ENCODE measurements at places on chromosomes 2 and 18.

DNA sequence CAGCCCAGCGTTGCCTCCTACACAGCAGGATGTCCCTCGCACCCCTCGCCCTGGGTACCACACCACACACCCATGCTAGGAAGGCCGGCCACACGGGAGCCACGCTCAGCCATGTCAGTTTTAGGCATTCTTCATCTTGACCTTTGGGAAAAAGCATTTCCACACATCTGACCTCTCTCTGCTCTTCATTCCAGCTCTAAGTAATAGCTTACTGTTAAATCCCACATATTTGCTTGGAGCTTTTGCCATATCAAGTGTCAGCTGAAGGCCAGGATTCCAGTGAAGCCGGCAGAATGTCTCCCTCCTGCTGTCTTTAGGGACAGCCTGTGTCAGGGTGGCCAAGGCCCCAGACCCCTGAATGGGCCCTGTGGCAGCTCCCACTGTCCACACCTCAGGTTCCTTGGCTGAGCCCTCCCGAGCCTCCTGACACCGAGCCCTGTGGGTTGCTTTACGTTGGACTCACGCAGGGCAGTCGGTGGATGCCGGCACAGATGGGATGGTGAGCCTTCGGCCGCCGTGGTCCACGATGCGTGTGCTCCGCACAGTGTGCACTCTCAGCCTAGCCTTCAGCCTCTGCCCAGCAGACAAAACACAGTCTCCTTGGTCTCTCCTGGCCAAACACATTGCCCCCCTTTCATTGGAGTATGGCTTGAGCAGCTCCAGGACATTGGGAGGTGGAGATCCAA is 202.0 kb downstream of the SEPTIN10 start:
- no peak for DNase-seq

- DNase-seq: no peak
Observed at GRCh38 chr2:24418166-24418841, 58.0 kb upstream of the ITSN2 start.

- no peak for DNase-seq
Observed at GRCh38 chr2:240436683-240437550, 1.5 kb downstream of the GPC1 start.

DNA sequence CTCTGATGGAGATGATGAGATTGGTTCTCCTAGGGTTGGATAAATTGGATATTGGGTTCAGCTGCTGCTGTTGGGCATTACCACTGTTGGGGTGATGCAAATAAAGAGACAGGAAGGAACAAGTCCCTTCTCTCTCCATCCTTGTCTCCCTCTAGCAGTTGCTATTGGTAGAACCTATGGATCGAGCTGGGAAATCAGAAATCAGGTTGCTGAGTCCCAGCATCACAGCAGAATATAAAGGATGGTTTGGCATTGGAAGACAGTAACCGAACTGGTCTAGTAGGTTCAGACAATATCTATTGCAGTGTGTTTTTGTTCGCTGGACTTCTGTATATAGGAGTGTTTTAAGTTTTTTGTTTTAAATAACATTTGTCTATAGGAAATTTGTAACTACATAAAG is 8.1 kb downstream of the WDR43 start:
- no peak for DNase-seq

GRCh38 chr2:2587354-2587753 is 256.3 kb upstream of the MYT1L start:
- no peak for DNase-seq

DNA sequence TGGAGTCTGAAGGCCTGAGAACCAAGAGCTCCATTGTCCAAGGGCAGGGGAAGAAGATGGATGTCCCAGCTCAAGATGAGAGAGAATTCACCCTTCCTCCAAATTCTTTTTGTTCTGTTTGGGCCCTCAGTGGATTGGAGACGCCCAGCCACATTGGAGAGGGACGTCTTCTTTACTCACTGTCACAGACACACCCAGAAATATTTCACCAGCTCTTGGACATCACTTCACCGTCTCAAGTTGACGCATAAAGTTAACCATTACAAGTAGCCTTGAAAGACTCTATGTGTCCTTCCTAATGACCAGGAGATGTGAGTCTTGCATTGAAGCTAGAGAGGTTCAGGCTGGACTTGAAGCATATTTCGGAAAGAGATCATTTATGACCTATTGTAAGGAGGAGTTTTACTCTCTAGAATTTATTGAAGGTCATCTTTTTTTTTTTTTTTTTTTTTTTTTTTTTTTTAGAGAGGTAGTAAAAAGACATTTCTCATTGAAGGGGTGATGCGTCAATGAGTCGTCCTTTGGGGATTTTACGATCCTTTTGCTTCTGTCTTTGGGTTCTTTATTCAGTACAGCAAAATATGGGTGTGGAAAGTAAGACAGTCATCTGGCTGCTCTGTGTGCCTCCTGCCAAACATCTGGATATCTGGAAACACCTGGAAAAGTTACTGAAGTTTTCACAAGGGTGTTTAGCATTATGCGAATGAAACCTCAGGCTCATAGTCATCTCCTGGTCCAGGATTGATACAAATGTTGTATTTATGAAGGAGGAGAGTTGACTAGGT is 118.1 kb downstream of the PRPF40A start:
- no peak for DNase-seq

DNA sequence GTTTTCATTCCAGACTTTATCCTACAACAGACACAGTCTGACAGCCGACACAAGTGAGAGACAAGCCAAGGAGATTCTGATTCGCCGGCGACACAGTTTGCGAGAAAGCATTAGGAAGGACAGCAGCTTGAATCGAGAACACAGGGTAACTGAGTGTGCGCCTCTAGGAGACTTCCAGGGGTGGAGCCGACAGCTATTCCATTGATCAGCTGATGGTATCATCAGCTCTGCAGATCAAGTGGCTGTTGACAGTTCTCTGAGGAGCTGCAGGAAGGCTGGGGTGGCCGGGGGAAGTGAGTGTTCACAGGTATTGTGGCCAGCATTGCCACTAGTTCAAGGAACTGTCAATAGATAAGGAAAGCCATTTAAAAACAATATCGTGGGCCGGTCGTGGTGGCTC is 57.3 kb upstream of the TMEM182 start:
- no peak for DNase-seq

DNA sequence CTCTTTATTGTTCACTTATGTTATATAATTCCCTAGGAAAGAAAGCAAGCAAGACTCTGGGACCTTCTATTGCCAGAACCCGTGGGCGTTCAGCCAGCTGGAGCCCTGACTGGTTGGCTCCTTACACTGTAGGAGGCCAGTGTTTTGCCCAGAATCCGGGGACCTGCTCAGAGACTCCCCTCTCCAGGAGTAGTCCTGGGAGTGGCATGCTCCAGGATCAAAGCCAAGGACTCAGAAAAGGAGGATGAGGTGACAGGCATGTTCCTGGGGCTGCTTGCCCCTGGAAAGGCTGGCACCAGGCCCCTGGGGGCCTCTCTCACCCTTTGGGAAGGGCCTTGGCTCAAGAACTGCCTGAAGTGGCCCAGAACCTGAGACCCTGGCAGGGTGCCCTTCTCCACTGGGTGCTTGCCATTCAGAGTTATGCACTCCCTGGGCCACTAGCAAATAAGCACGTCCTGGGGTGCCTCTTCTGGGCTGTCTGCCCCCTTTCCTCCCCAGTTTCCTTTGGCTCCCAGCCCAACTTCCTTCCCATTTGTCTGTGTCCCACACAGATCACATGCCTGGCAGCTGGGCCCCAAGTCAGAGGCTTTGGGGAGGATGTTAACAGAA is 19.6 kb upstream of the KIF3C start:
- DNase-seq: no peak

GRCh38 chr18:28120828-28121515 is 56.0 kb downstream of the CDH2 start:
- DNase-seq: no peak

GRCh38 chr2:236196366-236196765 is 28.2 kb upstream of the GBX2 start:
- no peak for DNase-seq

DNA sequence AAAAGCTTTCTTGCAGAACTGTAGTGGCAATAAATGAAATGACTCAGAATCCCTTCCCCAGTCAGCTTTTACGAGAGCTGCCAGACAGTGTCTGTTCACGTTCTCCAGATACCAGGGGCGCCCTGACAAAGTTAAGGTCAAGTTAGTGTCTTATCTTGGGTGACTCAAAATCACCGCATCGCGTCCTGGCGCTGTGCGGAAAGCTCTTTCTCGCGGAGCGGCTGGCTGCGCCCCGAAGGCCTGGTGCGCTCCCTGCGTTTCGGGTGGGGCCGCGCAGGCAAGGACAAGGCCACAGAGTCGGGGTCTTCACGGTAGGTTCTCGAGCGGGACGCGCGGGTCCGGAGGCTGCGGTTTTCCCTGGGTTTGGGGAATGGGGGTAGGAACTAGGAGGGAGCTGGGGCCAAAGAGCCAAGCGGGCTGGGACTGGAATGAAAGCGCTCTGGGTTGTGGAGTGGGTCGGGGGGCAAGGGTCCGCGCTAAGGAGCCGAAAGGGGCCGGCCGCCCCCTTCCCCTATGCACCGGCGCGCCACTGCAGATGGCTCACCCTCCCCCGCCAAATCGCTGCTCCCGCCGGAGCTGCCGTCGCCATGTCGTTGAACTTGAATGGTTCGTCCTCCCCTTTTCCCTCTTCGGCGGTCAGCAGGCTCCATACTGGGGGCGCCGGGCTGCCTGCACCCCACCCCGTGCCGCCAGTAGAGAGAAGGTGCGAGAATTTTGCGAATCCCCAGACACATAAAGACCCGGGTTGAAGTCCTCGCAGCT is 2.6 kb upstream of the HOXD11 start:
- DNase-seq: no peak

- DNase-seq: no peak
Observed at GRCh38 chr2:188114014-188114413, 177.7 kb upstream of the GULP1 start.

DNA sequence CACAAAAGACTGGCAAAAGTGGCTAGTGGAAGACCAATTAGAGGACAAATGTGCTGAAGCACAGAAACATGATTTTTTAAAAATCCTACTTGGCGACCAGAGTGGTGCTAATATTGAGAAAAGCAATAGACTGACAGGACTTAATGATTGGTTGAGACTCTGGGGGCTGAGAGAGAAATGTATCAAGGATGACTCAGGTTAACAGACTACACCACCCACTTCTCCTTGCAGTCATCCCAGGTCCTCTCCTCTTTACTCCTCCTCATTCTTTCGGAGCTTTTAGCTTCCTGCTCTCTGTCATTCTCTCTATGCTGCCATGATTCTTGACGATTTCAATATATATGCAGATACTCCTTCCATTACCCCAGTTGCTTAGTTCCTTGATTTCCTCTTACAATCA is 54.6 kb upstream of the CYTIP start:
- DNase-seq: no peak

DNA sequence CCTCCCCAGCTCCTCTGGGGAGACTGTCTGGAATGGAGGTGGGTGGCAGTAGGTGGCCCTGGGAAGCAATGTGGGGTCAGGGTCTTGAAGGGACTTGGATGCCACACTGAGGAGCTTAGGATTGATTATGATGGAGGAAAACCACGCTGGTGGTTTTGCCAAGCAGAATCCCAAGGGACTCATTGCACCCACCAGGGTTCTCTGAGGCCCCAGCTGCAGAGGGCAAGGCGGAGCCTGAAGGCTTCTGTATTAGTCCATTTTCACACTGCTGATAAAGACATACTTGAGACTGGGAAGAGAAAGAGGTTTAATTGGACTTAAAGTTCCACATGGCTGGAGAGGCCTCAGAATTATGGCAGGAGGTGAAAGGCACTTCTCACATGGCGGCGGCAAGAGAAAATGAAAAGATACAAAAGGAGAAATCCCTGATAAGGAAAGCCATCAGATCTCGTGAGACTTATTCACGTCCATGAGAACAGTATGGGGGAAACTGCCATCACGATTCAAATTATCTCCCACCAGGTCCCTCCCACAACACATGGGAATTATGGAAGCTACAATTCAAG is 87.2 kb upstream of the YWHAQ start:
- DNase-seq: no peak

- DNase-seq: no peak
Observed at GRCh38 chr18:35189510-35189909, 51.3 kb upstream of the ZNF397 start.

- no peak for DNase-seq
Observed at GRCh38 chr2:39118786-39119499, 1.9 kb downstream of the SOS1 start.

- no peak for DNase-seq
Observed at GRCh38 chr2:79189465-79189864, 29.9 kb upstream of the REG3A start.

GRCh38 chr2:55358451-55358850 is 61.2 kb downstream of the CCDC88A start:
- no peak for DNase-seq

- no peak for DNase-seq
Observed at GRCh38 chr2:17426743-17427142, 91.5 kb downstream of the RAD51AP2 start.

DNA sequence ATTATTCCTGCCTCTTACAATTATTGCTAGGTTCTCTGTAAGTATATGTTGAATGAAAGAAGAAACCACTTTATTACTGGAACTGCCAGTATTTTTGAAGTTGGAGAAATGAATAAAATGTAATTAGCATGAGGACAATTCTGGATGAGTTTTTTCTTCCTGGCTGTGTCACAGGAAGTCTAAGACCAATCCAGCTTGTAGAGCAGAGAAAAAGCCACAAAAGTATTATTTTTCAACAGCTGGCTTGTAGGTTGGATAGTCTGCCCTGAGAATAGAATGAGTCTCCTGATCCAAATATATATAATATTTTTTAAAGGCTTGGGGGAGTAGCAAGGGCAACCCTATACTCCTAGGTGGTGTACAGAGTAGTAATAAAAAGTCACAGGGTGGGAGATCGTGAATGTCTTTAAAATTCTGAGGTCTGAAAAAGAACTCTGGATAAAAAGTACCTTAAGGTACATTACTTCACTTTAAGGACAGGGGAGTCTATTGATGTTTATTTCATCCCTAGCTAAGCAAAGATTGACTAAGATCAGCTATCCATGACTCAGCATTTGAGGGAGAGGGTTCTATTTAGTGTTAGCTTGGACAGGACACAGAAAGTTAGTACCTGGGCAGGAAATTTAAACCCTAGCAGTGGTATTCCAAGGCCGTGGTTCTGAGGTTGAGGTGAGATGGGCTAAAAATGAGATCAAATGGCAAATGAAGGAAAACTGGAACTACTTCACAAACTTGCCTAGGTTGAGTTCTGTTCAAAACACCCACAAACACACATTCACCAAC is 31.7 kb downstream of the SLC40A1 start:
- no peak for DNase-seq

DNA sequence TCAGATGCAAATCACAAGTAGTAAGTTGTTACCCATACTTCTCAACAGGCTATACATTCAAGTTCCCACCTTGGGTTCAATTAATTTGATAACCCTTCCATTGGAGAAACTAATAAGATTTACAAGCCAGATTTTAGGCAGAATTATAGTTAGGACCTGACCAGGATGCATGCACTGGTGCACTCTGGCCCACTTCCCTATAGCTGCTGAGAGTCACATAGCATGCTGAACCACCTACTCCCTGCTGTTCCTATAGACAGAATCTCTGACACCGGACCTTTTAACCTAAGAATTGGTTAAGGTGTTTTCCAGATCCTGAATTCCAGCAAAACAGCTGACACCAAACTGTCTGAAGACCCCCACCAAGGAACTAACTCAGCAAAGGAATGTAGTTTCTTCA is 26.2 kb downstream of the FAM210A start:
- no peak for DNase-seq

GRCh38 chr2:39395313-39395712 is 41.8 kb downstream of the MAP4K3 start:
- DNase-seq: no peak
